Activated CD8-positive, alpha-beta T cell treated with anti-CD3 and anti-CD28 coated beads for 36 hours (primary cell): ENCODE measurements at places on chromosomes 5 and 9.
A peak's percentile ranks its signal among the peaks of the same experiment; 100 is the strongest.

GRCh38 chr5:6720561-6720921, 7.3 kb downstream of the TENT4A start:
- no peak for DNase-seq

GRCh38 chr5:6708814-6709213, 4.4 kb upstream of the TENT4A start:
- DNase-seq = no peak

- DNase-seq = no peak
Measured at GRCh38 chr9:98940276-98940675, 3.4 kb upstream of the COL15A1 start.

DNA sequence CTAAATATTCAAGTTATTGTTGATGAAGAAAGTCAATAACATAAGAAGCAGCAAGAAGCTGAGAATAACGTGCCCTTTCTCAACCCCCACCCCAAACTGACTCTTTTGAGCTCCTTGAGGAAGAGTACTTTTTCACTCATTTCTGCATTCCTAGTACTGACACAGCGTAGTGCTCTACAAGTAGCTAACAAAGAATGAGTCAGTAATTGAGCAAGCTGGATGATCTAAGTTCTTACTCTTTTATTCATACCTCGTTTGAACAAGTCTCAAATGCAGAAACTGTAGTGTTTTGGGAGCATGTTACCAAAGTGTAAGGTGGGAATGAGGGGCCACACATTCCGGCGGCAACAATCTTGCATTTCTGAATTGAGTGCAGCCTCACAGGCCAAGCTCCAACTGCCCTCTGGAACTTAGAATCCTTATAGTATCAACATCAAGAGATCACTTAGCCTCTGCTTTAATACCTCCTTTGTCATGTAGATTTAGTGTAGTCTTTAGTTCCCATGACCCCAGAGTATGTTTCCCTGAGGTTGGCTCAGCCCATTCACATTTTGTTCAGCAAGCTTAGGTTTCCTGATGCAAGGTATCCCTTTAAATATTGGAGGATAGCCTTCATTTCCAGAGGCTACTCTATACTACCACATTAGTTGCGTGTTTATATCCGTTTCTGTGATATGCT, 152.0 kb downstream of the PRR16 start:
- no peak for DNase-seq

DNA sequence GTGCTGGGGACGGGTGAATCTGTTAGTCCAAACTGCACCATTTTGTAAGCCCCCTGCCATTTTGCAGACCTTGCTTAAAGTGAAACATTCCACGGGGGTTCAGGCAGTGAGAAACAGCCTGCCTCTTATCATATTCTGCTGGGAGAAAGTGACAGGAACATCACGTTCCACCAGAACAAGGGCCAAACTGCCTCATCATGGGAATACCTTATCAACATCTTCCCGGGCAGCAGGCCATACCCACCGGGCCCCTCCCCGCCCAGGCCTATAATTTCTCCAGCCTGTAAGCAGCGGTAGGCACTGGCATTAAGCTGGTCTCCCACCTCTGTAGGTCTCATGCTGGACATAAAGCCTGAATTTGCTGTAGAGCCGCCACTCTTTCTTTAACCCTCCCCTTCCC, 1.5 kb upstream of the CFAP77 start:
- no peak for DNase-seq

DNA sequence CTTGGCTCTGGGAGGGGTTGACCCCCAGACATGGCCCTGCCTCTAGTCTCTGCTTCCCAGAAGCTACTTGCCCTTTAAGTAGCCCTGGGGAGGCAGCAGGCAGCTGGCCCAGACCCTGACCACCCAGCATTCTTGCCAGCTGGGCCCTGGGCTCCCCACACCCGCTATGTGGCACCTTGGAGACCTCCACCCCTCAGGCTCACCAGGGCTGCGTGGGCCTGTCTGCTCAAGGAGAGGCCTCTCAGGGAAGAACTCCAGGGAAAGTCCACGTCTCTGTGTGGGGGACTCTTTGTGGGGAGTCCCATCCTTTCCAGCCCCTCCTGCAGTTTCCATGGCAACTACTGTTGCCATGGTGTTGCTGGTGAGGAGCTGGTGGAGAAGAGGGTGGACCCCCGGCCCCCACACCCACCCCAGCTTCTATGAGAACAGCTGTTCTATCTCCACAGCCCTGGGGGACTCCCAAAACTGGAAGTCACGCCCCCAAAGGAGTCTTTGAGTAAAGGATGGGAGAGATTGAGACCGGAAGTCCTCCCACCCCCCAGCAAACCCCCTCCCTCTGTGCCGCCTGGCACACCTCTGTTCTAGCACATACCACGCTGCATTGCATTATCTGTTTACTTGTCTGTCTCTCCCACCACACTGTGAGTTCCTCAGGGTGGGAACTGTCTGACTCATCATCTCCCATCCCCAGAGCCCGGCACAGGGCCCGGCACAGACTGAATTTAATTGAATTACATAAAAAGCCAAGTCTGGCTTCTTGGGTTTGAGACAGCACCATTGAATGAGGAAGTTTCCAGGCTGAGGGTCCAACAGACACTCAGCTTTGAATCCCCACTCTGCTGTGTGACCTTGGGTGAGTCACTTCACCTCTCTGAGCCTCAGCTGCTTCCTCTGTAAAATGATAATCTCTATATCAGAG, 12.6 kb downstream of the DNM1 start:
- DNase-seq = no peak

DNA sequence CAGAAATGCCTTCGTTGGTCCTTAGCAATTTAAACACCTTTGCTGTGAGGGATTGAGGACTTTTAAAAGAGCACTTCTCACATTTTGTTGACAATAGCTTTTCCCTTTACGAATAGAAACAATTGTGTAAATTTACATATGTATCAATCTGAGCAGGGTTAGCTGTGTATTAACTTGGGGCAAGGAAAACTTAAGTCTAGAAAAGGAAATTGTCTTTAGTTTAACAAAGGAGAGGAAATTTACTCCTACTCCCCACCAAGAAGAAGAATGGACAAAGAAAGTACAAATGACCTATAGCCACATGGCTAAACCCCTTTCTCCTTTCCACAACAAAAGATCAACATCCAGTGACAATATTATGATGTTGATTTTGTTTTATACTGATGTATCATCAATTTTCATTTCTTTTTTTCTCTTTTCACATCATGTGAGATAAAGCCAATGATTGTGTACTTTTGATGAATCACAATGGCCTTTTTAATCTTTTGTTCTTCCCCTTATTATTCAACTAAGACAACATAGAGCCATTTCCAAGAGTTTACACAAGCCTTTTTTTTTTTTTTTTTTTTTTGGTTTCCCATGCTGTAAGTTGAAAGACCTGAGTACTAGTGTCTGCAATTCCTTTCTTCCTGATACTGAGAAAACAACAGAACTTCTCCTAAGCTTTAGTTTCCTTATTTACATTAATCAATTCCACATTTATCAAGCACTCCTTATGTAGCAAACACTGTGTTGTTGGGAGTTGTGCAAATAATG, 19.0 kb downstream of the FOXB2 start:
- no peak for DNase-seq

- no peak for DNase-seq
Measured at GRCh38 chr9:133982971-133983720, 9.0 kb downstream of the VAV2 start.

DNA sequence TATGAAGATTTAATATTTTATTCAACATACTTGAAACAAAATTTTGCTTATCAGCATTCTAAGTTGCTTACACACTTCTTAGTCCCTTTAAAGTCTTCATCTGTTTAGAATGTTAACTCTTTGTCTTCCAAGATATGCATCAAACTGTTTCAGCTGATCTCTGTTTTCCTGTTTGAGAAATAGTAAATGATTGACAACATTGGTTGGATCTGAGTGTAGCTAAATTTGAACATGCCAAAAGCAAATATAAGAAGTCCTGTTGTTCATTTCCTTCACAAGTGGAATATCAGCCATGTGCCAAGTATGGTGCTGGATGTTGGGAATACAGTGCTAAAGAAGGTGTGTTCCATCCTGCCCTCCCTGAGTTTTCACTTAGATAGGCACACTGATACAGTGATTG, 430.4 kb downstream of the EBF1 start:
- no peak for DNase-seq

- DNase-seq = peak; percentile 39
Measured at GRCh38 chr5:10307206-10308148, at the start of gene CMBL. CMBL (minus strand) TSS chr5:10307902; CDS start chr5:10290762, 17,140 bp downstream.

- no peak for DNase-seq
Measured at GRCh38 chr9:132383462-132383883, 23.2 kb downstream of the TTF1 start.

- no peak for DNase-seq
Measured at GRCh38 chr9:114228016-114228808, 72.9 kb downstream of the COL27A1 start.

- DNase-seq = no peak
Measured at GRCh38 chr5:38443390-38443789, 113.1 kb downstream of the LIFR start.
